ENCODE measurements at places on chromosomes 4 and X.

GRCh38 chr4:36142504-36142903 lies 101.8 kb downstream of the ARAP2 start:
- DNase-seq: no peak

GRCh38 chr4:11424000-11424399 lies 4.7 kb downstream of the HS3ST1 start:
- DNase-seq: no peak

DNA sequence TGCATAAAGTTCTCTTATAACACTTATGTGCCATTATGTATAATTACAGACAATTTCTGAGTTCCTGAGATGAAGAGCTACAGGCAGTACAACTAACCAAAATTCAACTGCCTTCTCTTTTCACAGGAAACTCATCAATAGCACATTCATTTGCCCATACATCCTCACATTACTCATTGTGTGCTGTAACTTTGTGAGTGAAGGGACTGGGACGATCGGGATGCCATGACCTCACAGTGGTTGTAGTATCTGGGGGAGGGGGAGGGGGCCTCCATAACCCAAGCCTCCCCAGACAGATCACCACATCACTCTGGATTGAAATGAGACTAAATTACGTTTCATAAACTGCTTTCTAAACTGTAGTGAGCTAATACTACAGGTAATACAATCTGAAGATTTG lies 60.7 kb downstream of the ABCG2 start:
- no peak for DNase-seq

DNA sequence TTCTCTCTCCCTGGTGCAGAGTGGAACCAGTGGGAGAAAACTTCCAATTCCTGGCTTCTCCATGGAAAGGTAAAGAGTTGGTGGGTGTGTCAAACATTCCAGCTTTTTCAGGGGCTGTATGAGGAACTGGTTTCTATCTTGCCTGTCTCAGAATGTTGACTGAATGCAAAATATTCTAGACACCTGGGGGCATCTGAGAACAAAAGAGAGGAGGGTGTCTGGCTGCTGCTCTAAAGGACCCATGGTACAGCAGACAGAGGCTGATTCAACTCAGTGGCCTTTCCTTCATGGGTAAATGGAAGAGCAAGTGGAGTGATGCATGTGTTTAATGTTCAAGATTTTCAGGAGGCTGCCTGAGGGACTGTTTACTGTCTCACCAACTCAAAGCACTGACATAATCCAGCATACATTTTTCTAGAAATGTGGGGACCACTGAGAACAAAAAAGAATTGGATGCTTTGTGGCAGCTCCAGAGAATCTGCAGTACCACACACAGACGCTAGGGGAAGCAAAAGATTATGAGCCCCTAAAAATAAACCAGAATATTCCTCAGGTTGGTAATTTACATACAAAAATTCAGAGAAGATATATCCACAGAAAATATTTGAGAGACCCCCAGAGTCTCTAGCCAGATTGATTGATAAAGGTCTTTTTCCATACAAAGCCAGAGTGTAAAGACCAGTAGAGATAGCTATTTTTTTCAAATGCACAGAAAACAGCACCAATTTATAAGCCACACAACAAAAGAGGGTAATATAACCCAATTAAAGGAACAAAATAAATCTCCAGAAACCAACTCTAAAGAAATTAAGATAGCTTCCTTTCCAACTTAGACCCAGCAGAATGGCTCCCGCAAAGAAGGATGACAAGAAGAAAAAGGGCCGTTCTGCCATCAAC lies 48.0 kb upstream of the STARD8 start:
- DNase-seq: no peak

GRCh38 chr4:168273838-168274237 lies 44.7 kb downstream of the DDX60 start:
- DNase-seq: no peak
